Left lung (tissue), 14 donors: ENCODE measurements at places on chromosomes 4 and X. TPM values are rescaled to one million over a fixed set of nuclear protein-coding genes. Genes with fewer than 3 reads are reported as not detected.

DNA sequence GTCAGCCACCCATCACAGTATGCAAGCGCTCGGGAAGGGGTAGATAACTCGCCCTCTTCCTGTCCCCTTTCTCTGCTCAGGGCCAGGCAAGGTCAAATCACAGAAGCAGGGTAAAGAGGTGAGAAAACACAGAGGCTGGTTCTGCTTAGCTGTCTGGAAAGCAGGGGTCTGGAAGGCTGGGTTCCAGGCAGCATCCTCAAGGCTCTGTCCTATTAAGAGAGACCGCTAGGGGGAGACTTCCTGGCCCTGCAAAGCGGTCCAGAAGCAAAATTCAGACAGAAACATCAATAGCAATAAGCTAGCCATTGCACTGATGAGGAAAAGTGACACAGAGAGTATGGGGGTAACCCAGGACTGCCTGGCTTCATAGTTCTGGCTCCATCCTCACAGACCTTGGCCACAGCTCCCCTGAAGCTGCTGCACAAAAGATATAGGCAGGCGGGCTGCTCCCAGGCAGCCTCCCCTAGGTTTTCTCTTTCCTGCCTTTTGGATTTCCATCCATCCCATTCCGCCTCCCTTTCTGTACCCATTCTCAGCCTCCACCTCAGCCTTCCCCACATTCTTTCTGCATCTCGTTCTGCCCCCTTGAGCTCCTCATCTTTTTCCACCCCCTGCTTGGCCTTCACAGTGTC lies 308.5 kb downstream of the EVC2 start:
- H3K27me3 ChIP-seq: no peaks in the 10 kb centered on the region
- DNase-seq: peak; percentile 37
- no peak overlapping the region for H3K27ac ChIP-seq
- no peak overlapping the region for H3K4me3 ChIP-seq
- no peaks in the 10 kb centered on the region for H3K36me3 ChIP-seq
- H3K4me1 ChIP-seq: no peaks in the 10 kb centered on the region

RHOH gene
- total RNA-seq: 10.1 TPM

DNA sequence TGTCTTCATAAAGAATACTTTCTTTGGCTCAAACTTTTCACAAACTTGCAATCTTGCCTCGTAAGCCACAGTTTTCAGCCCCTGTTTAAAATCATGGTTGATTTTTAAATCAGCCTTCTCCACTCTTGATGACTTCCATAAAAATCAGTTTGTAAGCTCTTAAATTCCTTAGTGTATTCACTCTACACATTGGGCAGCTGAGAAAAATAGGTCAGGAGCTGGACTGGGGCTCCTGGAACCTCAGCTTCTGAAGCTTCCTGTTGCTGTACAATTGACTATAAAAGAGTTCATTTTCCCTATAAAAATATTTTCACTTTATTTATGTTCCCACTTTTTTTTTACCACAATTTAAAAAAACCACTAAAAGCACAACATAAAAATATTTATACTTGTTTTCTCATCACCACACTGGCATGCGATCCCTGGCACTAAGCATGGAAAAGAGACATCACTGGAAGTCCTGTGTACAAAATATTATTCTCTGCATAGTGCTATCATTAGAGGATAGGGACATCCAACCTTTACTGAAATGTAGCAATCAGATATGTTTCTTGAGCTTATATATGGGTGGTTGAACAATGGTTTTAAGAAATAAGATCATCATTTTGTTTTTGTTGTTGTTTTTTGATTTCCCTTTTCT lies 345.7 kb downstream of the FBXO8 start:
- no peaks in the 10 kb centered on the region for H3K4me1 ChIP-seq
- no peak overlapping the region for H3K27ac ChIP-seq
- H3K27me3 ChIP-seq: no peaks in the 10 kb centered on the region

TDO2 gene
- total RNA-seq: 13.4 TPM

DNA sequence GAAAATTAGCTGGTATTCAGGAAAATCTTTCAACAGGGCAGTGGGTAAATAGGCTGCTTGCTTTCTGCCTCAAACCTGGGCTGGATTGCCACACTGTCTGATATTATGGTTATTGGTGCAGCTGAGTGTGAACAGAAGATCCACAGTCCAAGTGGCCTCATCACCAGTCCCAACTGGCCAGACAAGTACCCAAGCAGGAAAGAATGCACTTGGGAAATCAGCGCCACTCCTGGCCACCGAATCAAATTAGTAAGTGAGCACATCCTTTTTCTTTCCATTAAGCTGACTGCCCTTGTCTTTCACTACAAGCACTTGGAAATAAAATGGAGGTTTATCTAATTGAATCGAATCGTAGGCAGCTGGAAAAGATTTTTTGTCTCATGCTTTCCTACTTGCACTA lies 204.7 kb downstream of the TLL1 start:
- no peak overlapping the region for H3K4me3 ChIP-seq
- no peaks in the 10 kb centered on the region for H3K36me3 ChIP-seq
- no peaks in the 10 kb centered on the region for H3K4me1 ChIP-seq
- H3K27me3 ChIP-seq: no peaks in the 10 kb centered on the region

DNA sequence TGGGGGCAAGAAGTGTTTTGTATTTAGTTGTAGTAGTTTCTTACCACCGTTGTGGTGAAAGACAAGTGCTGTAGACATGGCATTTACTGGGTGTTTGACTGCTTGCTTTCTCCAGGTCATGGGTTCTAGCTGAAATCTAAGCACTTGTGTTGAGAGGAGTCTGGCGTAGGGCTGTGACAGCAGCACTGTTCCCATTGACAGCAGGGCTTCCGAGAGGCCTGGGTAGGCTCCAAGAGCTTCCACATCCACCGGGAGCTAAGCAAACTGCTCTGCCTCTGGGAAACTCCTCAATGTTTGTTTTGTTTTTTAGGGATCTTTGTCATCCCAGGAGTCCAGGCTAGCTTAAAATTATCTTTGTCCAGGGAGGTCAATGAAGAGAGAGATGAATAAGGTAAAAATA lies 44.3 kb downstream of the BMPR1B start:
- no peak overlapping the region for H3K4me3 ChIP-seq
- H3K27me3 ChIP-seq: no peaks in the 10 kb centered on the region
- peak; percentile 28 for DNase-seq
- no peaks in the 10 kb centered on the region for H3K4me1 ChIP-seq
- no peaks in the 10 kb centered on the region for H3K36me3 ChIP-seq
- no peak overlapping the region for H3K27ac ChIP-seq

GAGE2A gene
- not detected for total RNA-seq

- H3K4me3 ChIP-seq: no peak overlapping the region
- no peak for DNase-seq
- no peaks in the 10 kb centered on the region for H3K27me3 ChIP-seq
- no peak overlapping the region for H3K27ac ChIP-seq
- H3K36me3 ChIP-seq: no peaks in the 10 kb centered on the region
Observed at GRCh38 chrX:139877710-139878414, 55.0 kb downstream of the ATP11C start.

DNA sequence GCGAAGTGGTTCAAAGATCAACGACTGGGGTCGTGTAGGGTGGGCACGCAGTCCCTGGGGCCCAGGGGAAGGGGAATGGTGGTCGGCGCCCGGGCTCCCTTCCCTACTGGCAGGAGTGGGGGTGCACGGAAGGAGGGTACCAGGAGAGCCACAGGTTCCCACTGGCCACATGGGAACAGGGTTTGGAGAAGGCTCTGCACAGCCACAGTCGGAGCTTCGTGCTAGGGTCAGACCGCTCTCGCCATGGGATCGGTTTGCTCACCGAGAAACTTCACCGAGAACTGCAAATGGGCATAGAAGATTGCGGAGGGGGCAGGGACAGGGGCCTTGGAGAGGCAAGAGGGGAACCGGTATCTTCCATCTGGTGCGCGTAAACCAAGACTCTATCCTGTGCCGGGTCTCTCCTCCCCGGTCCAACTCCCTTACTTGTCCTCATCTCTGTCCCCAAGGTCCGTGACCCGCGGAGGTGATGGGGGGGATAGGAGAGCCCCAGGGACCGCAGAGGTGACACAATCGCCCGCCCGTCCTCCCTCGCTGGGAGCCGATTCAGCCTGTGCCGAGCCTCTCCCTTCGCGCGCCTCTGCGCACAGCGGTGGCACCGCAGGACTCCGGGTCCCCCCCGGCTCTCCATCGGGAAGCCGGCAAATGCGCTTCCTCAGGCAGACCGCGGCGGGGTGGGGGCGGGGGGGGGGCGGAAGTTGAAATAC lies 1.0 kb downstream of the SCD5 start:
- no peak overlapping the region for H3K27ac ChIP-seq
- peaks cover 8% of the 10 kb centered on the region for H3K4me1 ChIP-seq
- H3K36me3 ChIP-seq: no peaks in the 10 kb centered on the region
- peak overlapping the region; percentile 76 for H3K4me3 ChIP-seq
